ENCODE measurements at places on chromosomes 13 and 19.

GRCh38 chr13:23984546-23984945, 87.2 kb upstream of the C1QTNF9B start:
- no peak for DNase-seq

DNA sequence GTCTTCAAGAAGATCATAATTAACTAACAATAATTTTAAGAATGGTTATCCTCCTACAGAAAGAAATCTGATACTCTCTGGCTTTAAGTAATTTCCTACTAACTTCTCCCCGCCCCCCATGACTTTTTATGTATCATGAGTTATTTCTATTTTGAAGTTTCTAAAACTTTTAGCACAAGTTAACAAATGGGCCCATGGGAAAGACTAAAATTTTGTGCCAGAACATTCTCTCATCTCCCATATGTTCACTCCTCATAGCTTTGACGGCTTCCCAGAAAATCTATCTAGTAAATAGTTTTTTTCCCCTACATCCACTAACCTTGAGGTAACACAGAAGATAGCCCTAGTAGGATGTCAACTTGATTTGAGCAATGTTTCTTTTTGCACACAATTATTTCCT, 148.3 kb downstream of the POSTN start:
- DNase-seq, result no peak

GRCh38 chr19:58439576-58440554, at the start of gene ZNF132:
Gene ZNF132, minus strand, starts transcription at chr19:58440153. Its CDS starts 332 bp downstream, at chr19:58439821.
- peak; percentile 100 for DNase-seq

GRCh38 chr13:79966059-79966458, 374.9 kb downstream of the SPRY2 start:
- DNase-seq, result peak; percentile 17

- peak; percentile 91 for DNase-seq
Measured at GRCh38 chr13:32261567-32261966, 53.6 kb downstream of the ZAR1L start.

DNA sequence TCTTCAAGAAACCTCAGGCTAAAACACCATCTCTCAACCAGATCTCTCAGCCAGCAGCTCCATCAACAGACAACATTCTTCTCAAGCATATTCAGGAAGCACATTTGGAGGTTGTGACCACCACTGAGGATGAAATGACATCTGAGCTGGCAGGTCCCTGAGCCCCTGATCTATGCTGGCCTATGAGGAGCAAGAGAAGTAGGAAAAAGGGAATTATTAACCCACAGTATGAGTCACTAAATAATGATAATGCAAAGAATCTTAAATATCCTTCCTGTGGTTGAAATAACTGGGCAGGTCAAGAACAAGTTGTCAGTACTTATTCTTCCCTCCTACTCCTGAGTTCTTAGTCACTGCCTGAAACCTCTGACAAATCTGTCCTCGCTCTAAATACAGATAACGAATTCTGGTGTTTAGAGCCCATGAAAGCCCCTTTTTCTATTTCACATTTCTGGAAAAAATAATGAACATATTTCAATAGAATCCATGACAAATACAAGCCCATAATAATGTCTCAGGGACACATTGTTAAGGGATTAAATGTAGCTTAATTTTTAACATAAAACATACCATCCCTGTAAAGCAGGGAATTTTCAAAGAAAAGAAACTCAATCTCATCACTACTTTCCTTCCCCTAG, 225.8 kb upstream of the IRS2 start:
- peak; percentile 96 for DNase-seq

- DNase-seq, result no peak
Measured at GRCh38 chr19:3963458-3964255, 7.2 kb downstream of the DAPK3 start.

DNA sequence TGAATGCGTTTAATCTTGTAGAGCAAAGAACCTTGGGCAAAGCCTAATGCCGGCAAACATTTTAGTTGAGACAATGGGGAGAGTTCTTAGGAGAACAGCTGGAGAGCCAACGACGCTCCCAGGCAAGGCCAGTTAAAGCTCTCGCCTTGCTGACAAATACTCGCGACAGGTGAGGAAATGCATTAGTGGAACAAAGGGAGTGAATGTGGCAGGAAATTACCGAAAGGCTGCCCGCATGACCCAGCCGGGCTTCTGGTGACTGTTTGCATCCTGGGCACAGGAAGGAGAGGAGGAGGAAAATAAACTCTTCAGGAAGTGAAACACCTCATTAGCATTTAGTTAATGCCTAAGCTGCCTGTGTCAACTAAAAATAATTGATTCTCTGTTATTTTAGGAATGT, 74.6 kb downstream of the SHISA2 start:
- DNase-seq, result no peak

DNA sequence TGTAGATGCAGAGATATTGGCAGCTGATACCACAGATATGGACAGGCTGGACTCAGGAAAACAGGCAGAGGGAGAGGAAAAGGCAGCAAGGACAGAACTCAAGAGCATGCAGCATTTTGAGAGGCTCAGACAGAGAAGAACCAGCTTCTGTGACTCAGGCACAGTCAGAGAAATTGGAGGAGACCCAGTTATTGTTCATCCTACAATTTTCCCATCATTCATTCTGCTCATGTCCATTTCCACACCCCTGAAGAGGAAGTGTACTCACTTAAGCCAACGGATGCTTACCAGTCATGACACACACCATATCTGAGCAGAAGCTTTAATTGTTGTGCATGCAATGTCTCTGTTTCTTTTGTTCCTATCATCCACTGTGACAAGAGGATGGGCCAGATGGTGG, 359.8 kb upstream of the HTR2A start:
- DNase-seq, result peak; percentile 75

- DNase-seq, result peak; percentile 9
Measured at GRCh38 chr13:105276571-105276970, 1258.9 kb downstream of the EFNB2 start.

DNA sequence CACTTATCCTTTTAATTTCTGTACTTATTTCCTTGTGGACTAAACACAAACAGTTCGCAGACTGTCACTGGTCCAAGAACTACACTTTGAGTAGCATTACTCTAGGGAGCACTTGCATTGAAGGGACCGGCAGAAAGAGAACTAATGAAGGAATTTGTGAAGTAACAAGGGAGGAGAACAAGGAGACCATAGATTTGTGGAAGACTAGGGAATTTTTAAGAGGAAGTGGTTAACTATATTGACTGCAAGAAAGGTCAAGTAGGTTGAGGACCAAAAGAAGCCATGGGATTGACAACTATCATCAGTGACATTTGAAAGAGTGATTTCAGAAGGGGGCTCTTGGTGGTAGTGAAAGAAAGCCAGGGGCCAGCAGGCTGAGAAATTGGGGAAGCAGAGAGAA, 4.0 kb upstream of the RB1 start:
- no peak for DNase-seq

- DNase-seq, result no peak
Measured at GRCh38 chr13:107669391-107669993, 545.8 kb downstream of the LIG4 start.

DNA sequence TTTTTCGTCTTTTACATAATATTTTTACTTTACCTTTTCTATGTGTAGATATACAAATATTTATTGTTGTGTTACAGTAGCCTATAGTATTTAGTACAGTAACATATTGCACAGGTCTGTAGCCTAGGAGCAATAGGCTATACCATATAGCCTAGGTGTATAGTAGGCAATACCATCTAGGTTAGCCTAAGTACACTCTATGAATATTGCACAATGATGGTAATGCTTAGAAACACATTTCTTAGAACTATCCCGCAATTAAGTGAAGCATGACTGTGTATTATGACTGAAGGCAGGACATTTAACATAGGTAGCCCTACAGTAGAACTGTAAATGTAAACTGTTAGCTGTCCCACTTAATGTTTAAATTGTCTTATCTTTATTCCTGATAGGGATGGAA, 964.3 kb downstream of the SLITRK1 start:
- DNase-seq, result no peak

- DNase-seq, result no peak
Measured at GRCh38 chr19:15441317-15441716, 8.4 kb downstream of the WIZ start.

DNA sequence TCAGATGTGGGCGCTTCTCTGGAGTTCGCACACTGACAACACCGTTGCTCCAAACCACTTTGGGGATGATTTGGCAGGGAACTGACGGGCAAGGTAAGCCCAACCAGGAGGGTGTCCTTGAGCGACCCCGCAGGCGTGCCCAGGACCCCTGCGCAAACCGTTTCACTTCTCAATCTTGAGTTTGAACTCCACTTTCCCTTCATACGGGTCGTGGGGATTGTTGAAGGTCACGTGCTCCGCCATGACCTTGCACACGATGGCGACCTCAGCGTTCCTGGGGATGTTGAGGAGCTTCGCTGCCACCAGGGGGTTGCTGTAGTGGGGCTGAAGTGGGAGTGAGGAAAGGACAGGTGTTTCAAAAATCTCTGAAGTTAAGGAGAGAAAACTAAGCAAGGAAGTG, 8.8 kb downstream of the ATP4B start:
- no peak for DNase-seq

DNA sequence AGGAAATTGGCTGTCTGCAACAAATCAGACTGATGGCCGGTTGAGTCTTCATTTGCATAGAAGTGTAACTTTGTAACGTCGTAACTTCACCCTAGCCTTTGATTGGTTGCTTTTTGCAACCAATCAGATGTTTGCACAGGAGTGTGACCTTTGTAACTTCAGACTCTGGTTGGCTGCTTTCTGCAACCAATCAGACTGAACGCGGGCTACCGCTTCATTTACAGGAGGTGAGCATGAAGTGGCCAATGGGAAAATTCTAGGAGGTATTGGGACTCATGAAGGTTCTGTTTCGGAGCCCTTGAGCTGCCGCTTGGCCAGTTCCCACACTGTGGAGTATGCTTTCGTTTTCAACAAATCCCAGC, 441 bp upstream of the ZNF559 start:
- peak; percentile 90 for DNase-seq

GRCh38 chr13:40445557-40445990, 220.9 kb downstream of the FOXO1 start:
- peak; percentile 98 for DNase-seq

DNA sequence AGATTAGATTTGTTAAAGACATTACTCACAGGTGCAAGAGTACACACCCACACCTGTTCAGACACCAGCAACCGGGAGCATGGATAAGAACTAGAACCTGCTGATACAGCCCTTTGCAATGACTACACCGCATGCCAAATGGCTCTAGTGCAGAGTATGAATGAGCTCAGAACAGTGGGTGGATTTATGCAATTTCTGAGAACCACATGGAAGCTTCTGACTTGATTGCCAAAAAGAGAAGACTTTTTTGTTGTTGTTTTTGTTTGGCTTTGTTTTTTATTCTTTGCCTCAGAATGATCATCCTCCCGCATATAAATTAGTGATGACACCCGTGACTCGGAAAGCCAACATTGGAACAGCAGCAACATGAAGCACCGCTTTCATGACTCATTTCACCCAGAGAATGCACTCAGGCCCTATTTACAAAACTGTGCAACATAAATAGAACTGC, 77.4 kb upstream of the LRCH1 start:
- DNase-seq, result peak; percentile 77

- DNase-seq, result no peak
Measured at GRCh38 chr13:108711386-108711785, 82.0 kb downstream of the MYO16 start.

DNA sequence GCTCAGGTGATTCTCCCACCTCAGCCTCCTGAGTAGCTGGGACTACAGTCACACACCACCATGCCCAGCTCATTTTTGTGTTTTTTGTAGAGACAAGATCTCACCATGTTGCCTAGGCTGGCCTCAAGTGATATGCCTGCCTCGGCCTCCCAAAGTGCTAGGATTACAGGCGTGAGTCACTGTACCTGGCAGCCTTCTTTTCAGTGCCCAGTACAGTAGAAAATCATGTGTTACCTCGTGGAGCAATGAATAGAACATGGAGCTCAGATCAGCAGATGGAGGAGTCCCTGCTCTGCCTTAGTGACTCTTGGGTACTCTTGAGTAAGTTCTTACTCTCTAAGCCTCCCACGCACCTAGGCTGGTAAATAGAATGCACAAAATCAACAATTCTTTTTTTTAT, 44.7 kb downstream of the THSD1 start:
- no peak for DNase-seq

- no peak for DNase-seq
Measured at GRCh38 chr19:49594993-49595818, 4.2 kb downstream of the PRR12 start.

DNA sequence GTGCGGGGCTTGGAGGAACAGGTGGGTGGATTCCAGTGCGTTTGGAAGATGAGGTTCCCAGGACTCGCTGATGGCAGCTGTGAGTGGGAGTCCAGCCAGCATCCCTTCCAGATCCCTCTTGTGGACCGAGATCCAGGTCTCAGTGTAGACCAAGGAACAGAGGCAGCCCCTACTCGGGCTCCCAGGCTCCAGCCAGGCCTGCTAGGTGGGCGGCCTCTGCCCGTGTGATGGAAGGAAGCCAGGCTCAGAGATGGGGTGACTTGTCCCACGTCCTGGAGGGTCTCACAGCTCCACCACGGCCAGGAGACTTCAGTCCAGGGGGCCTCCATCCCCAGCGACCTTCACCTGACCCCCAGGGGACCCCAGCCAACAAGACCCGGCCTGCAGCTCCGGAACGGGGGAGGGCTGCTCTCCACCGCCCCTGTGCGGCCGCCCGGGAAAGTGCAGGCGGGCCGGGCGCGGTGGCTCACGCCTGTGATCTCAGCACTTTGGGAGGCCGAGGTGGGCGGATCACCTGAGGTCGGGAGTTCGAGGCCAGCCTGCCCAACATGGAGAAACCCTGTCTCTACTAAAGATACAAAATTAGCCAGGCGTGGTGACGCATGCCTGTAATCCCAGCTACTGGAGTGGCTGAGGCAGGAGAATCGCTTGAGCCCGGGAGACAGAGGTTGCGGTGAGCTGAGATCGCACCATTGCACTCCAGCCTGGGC, 729 bp upstream of the MADCAM1 start:
- peak; percentile 39 for DNase-seq

DNA sequence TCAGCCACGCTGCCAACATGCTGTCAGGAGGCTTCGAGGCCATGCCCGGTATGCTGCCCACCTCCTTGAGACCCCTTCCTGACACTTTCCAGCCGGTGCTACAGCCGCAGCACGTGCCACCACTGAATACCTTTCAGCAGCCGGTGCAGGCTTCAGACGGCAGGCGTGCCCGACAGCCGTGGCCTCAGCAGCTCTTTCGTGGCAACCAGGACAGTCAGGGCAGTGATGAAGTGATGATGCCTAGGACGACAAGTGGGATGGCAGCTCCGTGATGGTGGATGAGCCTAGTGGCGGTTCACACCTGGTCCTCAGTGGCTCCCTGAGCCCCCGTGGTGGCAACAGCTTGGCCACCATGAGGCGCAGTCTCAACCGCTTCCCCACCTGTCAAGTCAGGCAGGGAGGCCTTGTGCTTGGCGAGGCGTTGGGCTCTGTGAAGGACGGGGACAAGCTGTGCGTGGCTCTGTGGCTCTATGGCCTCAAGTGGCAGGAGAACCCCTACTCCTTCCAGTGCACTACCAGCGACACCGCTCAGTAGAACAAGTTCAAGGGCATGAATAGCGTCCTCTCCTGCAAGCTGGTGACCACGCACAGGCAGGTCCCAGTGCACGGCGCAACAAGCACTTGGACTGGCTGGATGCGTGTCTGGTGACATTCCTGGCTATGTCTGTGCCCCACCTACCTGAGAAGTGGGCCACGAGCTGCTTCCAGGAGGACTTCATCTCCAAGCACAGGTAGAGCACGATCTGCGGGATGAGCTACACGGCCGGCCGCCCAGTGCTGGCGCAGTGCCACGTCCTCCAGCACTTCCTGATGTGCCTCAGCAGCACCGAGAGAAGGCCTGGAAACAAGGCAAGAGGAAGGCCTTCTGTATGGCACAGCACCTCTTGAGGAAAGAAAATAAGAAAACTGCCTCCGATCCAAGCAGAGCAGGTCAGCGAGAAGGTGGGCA, 18.2 kb upstream of the ZNF14 start:
- DNase-seq, result no peak

- no peak for DNase-seq
Measured at GRCh38 chr13:50715402-50716146, 127.9 kb downstream of the DLEU7 start.
